ENCODE measurements at places on chromosomes 16 and 17.

GRCh38 chr16:55515111-55515510 lies 6.2 kb downstream of the LPCAT2 start:
- no peak for DNase-seq

GRCh38 chr16:81739503-81739902 lies 39.6 kb upstream of the PLCG2 start:
- no peak for DNase-seq

DNA sequence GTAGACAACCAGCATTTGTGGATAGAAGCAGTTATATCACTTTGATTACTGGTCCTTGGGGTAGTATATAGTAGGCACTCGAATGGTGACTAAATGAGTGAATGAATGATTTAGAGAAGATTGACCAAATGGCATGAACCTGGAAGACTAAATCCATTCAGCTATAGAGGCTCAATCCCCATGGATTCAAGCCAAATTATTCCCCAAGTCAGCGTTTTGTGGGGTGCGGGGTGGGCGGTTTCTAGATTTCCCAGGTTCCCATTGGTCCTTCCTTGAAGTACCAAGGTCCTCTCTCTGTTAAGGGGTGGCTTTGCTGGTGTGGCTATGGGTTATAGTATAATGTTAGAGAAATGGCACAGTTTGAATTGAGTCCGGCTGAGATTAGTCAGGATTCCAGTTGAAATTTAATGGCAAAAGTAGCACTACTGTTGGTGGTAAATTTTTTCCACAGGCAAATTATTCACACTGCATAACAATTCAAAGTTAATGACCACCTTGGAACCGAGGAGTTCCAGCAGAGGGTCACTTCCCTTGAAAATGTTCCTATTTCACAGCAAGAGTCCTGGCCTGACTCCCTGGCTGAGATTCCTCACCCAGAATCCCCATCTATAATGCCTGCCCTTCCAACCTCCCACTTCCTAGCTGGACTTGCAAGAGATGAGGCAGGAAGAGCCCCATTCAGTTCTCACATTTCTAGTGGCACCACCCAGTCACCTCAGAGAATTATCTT lies 27.7 kb downstream of the PCTP start:
- DNase-seq: no peak

DNA sequence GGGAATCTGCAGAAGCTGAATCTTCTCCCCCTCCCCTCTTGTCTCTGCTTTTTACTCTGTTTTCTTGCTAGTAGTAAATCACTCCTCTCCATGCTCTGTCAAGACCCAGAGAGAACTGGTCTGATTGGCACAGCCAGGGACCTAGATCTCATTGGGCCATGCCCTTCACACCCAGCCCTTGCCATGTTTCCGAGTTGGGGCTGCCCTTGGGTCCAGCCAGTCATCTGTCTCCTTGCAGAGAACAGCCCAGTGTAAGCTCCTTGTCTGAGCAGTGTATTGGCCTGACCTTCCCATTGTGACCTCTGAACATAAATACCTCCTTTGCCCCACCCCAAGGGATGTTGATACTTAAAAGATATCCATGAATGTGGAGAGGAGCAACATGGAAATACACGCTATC lies 3.9 kb downstream of the MMP15 start:
- DNase-seq: no peak

- no peak for DNase-seq
Measured at GRCh38 chr17:82380860-82381702, 9.5 kb downstream of the UTS2R start.

- DNase-seq: no peak
Measured at GRCh38 chr17:82568997-82569393, 49.5 kb downstream of the FOXK2 start.
